Urothelium cell line (cell line): ENCODE measurements at places on chromosomes 2 and 18.

DNA sequence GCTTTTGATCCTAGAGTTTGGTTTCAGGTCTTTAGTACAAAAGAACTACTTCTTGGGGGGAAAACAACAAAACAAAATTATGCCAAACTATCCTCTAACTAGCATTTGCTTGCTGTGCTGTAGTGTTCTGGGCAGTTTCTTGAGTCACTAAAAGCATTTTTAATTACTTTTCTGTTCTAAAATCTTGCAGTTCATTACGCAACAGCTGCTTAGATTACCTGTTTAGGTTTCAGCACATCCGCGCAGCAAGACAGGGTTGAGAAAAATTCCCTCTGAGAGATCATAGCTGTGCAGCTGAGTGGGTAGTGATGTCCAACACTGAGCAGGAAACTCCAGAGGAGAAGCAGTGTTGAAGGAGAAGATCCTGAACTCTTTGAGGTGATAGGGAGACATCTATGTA is 9.0 kb downstream of the DAW1 start:
- no peak for DNase-seq

- DNase-seq = no peak
Measured at GRCh38 chr2:240457223-240458043, 22.0 kb downstream of the GPC1 start.

DNA sequence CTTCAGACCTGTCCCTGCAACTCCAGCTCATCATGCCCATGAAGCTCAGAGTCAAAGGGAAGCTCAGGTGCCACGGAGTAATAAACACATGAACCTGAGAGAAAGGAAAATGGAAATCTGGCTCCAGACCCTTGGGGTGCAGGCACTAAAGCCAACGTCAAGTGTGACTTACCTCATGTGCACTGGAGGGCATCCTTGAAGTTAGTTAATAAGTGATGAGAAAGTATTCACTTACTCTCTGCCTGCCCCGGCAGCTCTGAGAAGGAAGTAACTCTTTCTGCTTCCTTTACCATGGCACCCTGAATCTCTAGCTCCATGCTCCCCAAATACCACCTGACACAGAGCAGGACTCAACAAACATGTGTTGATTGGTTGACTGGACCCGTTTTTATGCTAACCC is 21.4 kb upstream of the AGAP1 start:
- no peak for DNase-seq

DNA sequence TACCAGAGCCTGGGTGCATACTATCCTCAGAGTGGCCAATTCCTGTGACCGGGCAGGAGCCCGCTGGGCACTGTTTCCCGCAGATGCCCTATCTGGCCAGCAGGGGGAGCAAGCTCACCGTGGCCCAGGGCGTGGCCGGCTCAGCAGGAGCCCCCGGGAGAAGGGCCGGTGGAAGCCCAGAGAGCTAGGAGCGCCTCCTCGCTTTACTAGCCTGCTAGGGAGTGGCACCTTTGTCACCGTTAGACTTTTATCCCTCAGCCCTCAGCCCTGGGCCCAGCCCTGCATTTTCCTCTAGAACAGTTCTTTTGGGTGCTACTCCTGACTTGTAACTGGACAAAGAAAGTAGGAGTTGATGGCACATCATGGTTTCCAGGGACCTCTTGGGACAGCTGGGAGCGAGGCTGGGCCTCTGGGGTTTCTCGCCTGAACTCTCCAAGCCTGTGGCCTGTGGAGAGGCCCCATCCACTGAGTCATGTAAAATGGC is 24.0 kb downstream of the TMEM177 start:
- DNase-seq = peak; percentile 89

- no peak for DNase-seq
Measured at GRCh38 chr18:43589611-43590151, 312.4 kb upstream of the SYT4 start.

GRCh38 chr18:34357944-34358580 is 133.3 kb upstream of the NOL4 start:
- DNase-seq = no peak

GRCh38 chr2:217360781-217361482 is 501.1 kb upstream of the TNP1 start:
- peak; percentile 82 for DNase-seq

DNA sequence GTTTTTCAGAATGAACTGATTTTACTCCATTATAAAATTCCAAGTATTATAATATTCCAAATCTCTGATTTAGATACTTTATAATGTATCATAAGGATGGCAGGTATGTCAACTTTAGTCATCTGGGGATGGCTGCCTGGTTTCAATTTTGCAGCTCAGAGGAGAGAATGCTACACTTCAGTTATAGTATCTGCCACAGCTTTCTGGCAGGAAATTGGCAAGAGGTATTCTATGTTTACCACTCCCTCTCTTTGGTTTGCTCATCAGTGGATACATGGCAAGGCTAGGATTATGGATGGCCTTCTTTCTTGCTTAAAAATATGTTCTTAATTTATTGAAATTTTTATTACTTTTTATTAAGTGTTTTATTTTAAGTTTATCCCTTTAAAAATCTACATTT is 67.0 kb upstream of the TNFRSF11A start:
- DNase-seq = no peak

- no peak for DNase-seq
Measured at GRCh38 chr2:160581035-160581434, 87.4 kb upstream of the RBMS1 start.

GRCh38 chr2:182372661-182373060 is 54.2 kb downstream of the PDE1A start:
- DNase-seq = peak; percentile 83

- DNase-seq = no peak
Measured at GRCh38 chr2:3079466-3079865, 298.2 kb downstream of the EIPR1 start.

DNA sequence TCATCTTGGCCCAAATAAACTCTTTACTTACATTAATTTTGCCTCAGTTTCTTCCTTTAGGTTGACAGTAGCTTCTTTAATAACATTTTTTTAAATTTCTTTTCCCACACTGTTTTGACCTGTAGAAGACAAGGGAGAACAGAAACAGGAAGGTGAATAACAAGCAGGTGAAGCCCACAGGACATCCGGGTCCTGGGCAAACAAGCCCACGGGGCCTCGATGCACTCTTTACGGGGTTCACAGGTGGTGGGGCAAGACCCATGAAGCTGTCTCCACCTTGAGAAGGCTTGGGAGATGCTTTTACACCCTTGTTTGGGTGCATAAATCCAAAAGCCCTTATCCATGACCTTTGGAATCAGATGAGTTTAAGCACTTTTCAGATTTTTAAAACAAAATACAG is 301.0 kb upstream of the MGAT5 start:
- no peak for DNase-seq

DNA sequence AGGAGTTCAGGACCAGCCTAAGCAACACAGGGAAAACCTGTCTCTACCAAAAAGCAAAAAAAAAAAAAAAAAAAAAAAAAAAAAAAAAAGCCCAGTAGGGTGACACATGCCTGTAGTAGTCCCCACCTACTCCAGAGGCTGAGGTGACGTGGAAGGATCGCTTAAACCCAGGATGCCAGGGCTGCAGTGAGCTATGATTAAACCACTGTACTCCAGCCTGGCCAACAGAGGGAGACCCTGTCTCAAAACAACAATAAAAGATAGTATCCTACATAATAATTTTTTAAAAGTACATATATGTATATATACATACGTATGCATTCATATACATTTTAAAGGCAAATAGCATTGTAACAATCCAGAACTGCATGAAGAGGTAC is 51.7 kb downstream of the SOS1 start:
- DNase-seq = no peak

GRCh38 chr18:48129621-48130082 is 199.2 kb upstream of the SMAD2 start:
- DNase-seq = no peak

GRCh38 chr2:64770137-64770780 is 116.5 kb upstream of the SERTAD2 start:
- DNase-seq = no peak

GRCh38 chr2:76270096-76270710 is 559.5 kb upstream of the GCFC2 start:
- DNase-seq = no peak

- no peak for DNase-seq
Measured at GRCh38 chr2:200369886-200370285, 63.4 kb downstream of the SPATS2L start.

- no peak for DNase-seq
Measured at GRCh38 chr2:183185534-183185933, 61.3 kb downstream of the NUP35 start.

- DNase-seq = no peak
Measured at GRCh38 chr2:133317178-133317577, 251.1 kb downstream of the NCKAP5 start.

- DNase-seq = peak; percentile 50
Measured at GRCh38 chr2:238914648-238915015, 66.7 kb downstream of the TWIST2 start.

DNA sequence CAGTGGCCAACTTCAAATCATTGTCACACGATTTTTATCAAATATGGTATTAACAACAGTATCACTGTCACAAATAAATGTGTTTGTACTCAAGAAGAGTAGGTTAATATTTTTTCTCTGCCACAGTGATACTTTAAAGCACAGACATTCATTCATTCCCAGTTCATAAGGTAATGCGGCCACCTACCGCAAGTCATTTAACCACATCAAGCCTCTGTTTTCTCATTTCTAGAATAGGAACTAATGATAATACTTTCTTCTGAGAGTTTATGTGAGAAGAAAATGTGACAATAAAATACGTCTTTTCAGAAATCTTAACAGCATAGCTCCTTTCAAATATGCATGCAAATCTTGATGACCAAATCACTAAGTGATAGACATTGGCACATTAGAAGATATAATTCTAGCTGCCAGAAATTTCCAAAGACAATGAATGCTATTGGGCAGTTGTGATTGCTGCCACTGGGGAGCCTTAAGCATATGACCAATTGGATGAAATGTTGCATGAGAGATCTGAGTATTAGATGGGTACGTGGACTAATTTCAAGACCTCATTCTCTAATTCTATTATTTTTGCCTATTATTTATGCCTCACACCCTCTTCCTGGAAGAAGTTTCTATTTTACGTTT is 430.9 kb downstream of the PID1 start:
- no peak for DNase-seq

DNA sequence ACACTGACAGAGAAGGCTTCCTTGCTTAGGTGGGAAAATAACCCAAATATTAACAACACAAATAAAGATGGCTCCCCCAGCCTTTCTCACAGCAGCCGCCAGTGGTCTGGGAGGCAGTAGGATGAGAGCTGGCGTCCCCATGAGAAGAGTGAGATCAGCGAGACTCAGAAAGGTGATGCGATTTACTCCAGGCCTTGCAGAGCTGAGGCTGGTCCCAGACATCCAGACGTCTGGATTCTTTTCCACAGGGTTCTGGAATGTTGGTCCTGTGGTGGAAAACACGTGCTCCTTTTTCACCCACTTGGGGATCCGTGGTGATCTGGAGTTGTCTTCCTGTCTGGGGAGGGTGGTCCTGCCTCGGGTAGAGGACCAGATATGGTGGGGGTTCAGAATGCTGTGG is 190.6 kb downstream of the CTIF start:
- DNase-seq = no peak

DNA sequence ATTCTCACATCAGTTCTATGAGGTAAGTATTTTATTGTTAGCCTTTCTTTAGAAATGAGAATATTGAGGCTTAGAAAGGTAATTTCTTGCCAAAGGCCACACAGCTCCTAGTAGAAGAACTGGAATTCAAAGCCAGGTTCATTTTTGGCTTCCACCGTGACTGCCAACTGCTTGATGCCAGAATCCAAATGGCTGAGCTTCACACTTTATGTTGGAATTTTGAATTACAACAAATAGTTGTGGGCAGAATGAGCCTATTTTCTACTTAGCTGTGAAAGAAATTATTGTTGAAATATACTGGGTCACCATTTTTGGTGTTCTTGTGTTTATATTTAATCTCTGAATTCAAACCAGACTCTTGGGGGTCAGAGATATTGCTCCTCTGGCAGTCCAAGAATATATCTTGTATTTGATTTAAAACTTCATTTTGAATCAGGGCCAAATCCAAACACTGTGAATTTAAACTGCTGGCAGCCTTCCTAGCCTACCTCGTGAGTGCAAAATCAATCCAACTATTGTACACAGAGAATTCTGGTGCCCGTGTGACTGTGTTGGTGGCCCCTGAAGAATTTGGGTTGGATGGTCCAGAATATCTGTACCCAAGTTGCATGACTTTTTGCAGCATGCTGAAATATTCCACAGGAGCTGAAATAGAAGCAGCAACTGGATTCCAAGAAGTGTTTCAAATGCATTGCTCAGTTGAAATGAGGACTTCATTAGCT is 35.6 kb upstream of the LPIN1 start:
- DNase-seq = no peak

GRCh38 chr18:50014606-50015005 is 180.3 kb downstream of the MYO5B start:
- no peak for DNase-seq

DNA sequence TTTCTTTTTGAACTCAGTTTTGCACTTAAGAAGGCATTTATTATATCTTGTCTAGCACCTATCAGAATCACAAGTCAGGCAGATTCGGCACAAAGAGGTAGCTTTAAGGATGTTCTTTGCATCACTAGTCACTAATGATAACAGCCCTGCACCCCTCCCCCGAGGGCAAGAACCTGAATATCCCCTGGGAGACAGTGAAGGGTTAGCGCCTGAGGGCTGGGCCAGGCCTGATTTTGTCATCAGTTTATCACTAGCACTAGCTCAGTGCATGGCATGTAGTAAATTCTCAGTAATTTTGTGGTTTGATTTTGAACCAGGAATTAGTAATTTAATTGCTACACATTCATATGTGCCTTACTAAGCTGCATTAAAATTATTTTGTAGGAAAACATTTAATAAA is 23.9 kb upstream of the HS6ST1 start:
- no peak for DNase-seq

DNA sequence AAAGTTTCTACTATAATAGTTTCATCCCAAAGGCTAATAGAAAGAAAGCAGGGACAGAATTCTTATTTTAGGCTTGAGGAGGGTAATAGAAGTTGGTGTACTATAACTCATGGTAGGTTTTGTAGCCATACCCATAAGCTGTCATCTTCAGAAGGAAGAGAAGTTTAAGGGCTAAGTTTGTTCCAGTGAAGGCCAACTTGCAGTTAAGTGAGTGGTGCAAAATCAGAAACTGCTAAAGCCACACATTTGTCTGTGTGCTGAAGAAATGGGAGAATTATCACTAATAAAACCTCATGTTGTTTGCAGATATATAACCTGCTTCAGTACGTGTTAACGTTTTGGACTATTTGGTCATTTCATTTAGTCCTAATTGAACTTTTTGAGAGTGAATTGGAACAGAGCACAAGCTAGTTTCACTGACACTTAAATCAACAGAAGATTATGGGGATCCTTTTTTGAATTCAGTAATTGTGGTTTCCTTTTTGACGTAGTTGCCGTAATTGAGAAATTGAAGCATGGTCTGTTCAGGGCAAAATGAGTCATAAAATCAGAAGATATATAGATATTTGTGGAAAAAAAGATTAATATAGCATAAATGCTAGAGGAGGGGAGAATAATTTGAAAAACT is 69.1 kb downstream of the PHLPP1 start:
- DNase-seq = no peak

- DNase-seq = no peak
Measured at GRCh38 chr2:234254783-234255521, 204.4 kb downstream of the SPP2 start.
